ENCODE measurements at places on chromosomes 6 and 20.

DNA sequence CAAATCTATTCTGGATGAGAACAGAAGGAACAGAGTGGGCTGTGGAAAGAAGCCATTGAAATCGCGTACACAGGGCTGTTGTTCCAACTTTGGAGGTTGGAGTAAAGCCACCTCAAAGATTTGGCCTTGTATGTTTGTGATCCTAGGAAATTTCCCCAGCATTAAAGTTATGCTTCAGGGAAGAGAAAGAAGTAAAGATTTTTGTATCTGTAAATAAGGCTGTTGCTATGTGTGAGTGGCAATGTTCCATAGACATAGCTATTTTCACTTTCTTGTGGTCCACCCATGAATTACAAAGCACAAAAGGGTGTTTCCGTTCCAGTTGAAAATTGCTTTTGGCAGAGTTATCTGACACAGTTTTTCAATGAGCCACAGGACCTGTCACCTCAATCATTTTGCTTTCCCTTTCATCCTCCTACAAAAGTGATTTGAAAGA is 321.3 kb downstream of the TFAP2B start:
- no peak for DNase-seq

GRCh38 chr20:2244993-2245392 is 50.8 kb upstream of the TGM3 start:
- no peak for DNase-seq

- no peak for DNase-seq
These were observed 51.6 kb downstream of the CYP24A1 start for GRCh38 chr20:54122189-54122588.

DNA sequence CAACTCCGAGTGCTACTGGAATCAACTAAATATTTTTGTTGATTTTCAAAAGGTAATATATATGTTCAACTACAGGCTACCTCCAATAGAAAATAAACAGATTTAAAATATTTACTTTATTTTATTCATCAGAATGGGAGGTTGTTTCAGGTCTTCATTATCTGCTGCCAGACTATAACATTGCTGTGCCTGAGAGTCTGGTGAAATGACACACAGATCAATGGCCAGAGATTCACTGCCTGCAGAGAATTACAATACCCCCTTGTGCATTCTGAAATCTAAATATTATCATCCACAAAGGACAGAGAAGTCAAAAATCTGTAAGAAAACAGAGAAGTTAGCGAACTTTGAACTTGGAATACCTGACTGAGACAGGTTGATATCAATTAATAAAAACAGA is 667.8 kb upstream of the GJE1 start:
- DNase-seq: no peak

DNA sequence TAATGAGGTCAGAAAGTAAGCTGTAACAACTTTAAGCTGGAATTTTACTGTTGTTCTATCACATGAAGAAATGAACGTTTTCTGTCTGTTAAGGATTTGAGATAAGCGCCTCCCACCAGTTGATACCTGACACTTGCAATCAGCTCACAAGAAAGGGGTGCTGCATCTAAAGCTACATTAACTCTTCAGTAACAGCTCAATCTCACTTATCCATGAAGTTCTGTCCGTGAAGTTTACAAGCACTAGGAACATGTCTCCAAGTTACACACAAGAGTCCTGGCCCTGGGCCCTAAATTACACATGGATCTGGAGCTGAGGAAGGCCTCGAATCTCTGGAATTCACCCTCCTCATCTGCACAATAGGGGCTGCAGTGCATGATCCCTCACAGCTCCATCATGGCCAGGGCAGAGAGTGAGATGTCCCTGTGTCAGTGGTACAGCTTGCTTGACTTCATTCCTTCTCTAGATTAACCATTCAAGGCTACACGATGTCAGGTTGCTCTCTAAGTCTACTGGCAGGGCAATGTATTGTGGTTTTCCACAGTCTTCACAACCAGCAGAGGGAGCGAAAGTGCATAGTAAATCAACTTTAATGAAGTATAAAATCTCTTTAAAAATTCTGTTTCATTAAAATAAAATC is 182.4 kb upstream of the MCHR2 start:
- DNase-seq: peak; percentile 33

DNA sequence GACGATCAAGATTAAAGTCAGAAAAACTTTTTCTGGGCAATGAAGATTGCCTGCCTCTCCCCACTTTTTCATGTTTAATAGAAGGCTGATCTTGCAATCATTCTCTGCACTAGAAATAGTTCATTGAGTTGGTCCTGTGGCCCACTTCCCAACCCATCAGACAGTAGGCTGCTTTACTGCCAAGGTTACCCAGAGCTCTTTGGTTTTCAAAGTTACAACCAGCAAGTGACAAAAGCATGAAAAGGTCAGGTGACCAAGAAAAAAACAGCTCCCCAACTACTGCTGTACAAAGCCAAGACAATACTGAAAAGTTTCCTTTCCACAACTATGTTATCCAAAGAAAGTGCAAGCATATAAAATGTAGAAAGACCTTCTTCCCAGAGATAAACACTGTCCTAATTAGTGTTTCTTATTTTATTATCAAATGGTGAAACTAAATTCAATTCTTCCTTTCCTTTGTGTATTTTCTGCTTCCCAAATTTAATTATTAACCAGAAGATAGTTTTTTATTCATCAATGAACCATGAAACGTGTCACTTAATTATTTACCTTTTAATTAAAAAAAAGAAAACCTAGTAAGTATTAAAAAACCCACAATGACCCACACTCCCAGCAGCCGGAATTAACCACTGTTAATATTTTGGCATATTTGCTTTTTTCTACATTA is 16.6 kb downstream of the DNAAF9 start:
- DNase-seq: no peak

- DNase-seq: no peak
These were observed 177.5 kb upstream of the GGTLC1 start for GRCh38 chr20:24166123-24166381.

DNA sequence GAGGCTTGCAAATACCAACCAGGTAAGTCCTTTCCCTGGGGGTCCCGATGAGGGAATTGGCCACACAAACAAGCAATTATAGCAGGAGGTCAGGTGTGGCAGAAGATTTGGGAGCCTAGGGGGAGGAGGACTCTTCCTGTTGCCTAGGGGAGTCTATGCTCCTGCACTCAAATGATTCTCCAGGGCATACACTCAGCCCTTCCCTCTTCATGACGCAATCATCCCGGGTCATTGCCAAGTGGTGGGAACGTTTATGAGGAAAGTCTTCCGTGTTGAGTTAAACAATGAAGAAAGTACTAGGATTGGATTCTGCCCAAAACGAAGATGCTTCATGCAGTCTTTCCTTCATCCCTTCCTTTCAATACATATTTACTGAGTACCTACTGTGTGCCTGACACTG is 186.5 kb upstream of the TSHZ2 start:
- DNase-seq: no peak

DNA sequence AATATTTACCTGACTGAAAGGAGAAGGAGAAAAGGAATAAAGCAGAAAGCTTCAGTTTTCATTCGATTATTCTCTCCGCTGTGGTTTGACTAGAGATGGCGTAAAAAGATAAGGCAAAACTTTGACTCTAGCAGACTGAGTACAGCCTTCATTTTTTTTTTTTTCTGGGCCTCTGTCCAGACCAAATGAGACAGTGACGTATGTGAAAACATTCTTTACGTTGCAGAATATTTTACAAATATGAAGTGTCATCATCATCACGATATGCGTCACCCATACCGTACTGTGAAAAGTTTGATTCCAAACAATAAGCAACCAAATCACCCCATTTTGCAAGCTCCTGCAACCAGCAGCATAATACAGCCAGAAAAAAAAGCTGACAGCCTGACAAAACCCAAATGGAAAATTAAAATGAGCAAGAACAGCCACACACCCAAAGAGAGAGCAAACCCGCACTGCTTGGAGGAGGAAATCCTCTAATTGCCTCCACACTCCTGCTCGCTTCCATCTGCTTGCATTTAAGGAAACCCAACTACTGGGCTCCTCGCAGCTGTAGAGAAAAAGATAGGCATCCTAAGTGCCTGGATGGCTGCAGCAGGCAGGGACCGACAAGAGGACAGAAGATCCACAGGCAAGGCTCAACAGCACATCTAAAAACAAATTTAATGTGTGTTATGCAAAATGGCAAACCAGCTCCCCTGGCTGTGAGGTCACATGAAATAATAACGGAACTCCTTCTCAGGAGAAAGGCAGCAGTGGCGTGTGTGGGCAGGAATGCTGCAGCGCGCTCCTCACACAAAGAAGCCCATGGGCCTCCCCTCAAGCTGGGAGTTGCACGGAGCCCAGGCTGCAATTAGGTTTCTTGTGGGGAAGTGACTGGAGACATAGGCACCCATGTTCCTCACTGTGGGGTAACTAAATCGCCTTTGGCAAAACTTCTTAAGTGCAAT is 113.1 kb downstream of the FYN start:
- no peak for DNase-seq

- DNase-seq: no peak
These were observed 448.2 kb downstream of the QKI start for GRCh38 chr6:163862701-163863100.

- DNase-seq: peak; percentile 83
These were observed 6.5 kb upstream of the ZSCAN9 start for GRCh38 chr6:28218312-28219248.

DNA sequence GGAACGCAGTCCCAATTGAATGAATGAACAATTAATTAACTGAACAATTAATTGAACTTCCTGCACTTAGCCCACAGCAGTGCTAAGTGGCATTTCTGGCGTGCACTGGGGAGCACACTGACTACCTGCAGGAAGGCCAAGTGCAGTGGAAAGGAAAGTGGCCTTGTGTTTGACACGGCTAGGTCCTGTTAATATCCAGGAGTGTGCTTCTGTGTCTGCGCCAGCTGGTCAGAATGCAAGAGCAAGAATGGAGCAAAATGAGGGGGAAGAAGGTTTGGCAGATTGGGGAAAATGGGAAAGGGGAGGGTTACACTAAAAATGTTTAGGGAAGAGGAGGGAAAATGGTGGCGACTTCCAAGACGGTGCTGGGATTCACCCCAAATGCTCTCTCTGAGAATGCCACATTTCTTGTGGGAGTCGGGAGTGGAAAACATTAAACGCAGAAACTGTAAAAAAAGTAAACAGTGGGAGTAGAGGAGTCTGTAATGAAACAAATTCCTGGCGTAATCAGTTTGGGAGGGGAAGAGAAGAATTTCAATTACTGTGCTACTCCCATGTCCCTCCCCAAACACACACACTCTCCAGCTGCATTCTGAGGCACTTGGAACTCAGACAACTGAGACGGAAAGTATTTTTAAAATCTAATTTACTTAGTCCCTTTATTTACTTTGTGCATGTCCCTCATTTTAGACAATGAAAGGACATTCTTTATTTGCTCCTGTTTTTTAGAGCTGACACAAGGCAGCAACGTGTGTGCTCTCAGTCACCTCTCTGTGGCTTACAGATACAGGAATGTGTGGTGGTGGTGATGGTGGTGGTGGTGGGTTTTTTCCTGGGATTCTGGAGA is 64.1 kb downstream of the CLIC5 start:
- DNase-seq: no peak

- peak; percentile 67 for DNase-seq
These were observed 136.4 kb downstream of the MTFR2 start for GRCh38 chr6:136113736-136114173.

DNA sequence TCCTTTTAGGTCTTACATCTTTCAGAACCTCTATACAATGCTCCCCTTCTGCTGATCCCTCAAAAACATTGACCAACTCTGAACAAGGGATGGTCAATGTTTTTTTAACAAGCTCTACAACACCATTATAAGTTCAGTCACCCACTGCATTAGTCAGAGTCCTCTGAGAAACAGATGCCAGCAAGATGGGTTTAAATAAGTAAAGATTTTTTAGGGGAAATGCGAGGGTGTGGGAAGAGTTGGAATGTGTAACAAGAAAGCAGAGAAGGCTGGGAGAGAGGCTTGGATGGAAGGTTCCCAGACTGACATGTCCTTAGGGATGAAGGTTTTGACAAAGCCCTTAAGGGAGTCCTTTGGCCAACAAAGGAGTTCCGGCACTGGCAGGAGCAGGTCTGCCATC is 478.3 kb downstream of the FRK start:
- no peak for DNase-seq

GRCh38 chr6:162404951-162405350 is 322.6 kb downstream of the PRKN start:
- DNase-seq: no peak

DNA sequence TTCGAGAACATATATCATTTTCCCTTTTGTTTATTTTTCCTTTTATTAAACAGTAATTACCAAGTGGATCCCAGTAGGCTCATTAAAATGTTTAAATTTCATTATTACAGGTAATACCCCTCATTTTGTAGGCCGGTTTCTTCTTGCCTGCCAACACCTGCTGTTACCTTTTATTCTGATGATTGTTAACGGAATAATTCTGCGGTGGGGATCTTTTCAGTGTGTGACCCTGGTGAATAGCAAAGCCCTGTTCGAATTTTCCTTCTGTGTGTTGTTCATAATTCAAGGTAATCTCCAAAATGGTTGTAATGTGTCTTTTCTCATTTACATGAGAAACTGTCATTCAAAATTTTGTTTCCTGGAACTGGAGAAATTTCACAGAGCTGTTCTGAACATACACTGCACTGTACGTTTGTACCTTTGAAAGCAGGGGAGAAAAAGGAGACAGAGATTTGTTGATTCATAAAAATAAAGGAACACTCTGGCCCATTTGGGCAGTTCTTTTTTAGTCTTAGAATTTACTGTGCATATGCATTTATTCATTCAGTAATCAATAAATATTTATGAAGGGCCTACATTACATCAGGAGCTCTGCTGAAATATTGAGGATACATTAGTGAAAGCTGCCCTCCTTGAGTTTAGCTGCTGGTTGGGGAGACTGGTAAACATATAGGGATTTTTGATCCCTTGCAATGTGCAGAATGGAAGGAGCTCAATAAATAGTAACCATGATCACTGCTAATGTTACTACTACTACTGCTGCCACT is 502.0 kb downstream of the QKI start:
- DNase-seq: no peak

DNA sequence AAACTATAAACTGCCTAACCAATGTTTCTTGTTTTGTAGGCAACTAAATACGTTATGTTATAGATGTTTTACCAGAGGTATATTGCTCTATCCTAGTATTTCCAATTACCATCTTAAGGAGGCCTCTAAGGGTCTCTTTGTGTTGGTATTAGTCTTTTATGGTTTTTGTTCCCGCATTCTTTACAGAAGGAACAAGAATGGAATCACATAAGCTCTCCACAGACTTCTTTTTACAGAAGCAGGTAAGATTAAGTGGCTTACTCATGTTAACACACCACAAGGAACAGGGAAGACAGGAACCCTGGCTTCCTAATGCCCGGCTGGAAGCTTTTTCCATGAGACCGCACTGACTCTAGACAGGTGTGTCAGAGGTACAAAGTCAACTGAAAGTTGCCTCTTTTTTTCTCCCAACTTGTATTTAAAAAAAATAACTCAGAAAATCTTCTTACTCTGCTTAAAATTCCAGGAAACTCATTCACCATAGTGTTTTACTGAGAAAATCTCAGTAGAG is 55.1 kb downstream of the FKBP5 start:
- no peak for DNase-seq

DNA sequence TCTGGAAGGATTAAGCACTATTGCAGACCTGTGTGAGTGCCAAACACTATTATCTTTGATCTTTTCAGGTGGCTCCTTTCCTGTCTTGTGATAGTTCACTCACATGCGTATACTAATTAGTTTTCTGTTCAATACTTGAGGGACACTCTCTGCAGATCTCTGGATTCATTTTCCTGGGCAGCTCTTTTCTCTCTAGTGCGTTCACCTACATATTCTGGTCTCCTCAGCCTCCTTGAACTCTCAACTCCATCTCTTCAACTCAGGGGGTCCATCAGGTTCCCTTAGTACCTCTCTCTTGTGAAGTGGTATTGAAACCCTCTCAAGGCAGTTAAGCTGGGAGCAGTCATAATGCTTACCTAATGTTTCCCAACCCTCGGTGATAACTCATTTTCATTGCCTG is 1218.1 kb upstream of the MAP3K7 start:
- DNase-seq: no peak

GRCh38 chr6:81988871-81989270 is 236.4 kb upstream of the TENT5A start:
- DNase-seq: no peak

Data from AML-193 (cell line).